ENCODE measurements at places on chromosomes 5 and 9.
A peak's percentile ranks its signal among the peaks of the same experiment; 100 is the strongest.

GRCh38 chr9:98977813-98978212 is 34.1 kb downstream of the COL15A1 start:
- no peak for DNase-seq

GRCh38 chr5:139849942-139850341 is 54.3 kb downstream of the PSD2 start:
- DNase-seq, result no peak

- DNase-seq, result no peak
Observed at GRCh38 chr5:40484495-40484894, 195.2 kb upstream of the PTGER4 start.

GRCh38 chr9:115369322-115369957 is 251.5 kb upstream of the TNC start:
- DNase-seq, result peak; percentile 80

DNA sequence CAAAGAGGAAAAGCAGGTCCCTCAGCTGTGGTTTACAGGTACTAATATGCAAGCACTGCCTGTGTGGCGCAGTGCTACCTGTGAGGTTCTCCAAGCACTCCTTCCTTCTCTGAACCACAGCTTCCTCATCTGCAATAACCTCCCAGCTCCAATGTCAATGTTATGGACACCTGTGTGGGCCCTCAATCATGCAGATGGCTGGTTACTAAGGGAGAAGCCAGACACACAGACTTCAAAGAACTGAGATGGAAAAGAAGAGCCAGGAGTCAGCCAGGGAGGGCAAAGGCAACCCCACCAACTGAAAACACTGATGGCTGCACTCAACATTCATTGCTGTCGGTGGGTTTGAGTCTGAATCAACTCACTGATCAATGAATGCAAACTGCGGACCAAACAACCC is 77.7 kb downstream of the NR6A1 start:
- no peak for DNase-seq

GRCh38 chr5:6961837-6962635 is 248.8 kb downstream of the TENT4A start:
- DNase-seq, result no peak

GRCh38 chr5:140023611-140024191 is 19.4 kb downstream of the NRG2 start:
- no peak for DNase-seq

GRCh38 chr9:110214090-110214489 is 6.1 kb upstream of the C9orf152 start:
- DNase-seq, result peak; percentile 33

DNA sequence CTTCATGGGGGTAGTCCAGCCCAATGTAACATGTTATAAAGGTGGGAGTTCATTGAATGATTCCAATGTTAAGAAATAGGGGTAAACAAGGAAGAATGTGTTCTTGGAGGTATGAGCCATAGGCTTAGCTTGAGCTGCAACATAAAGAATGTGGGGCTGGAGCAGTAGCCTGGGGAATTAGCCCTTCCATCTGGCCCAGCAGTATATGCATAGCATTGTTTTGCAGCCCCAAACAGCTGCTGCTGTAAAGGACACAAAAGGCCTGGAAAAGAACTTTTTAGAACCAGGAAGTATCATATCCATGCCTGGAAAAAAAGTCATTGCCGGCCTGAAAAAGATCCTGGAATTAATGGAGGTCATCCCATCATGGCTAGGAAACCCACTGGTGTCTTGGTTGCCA is 55.8 kb upstream of the SMARCA2 start:
- DNase-seq, result no peak

DNA sequence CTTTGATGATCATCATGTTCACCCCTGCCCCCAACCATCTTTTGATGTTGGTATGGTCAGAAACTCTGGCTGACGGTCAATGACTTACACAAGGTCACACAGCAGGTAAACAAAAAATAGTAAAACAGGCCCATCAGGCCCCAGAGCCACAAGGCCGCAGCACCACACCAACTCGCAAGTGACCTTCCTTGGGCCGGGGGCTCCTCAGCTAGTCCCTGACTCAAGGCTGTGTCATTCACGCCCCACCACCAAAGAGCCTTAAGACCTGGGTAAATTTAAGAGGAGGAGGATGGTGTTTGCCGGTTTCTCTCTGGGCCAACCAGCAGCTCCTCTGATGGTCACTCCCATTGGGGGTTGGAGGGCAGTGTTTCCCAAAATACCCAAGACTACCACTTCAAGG is 55.8 kb downstream of the PSMB7 start:
- DNase-seq, result no peak

DNA sequence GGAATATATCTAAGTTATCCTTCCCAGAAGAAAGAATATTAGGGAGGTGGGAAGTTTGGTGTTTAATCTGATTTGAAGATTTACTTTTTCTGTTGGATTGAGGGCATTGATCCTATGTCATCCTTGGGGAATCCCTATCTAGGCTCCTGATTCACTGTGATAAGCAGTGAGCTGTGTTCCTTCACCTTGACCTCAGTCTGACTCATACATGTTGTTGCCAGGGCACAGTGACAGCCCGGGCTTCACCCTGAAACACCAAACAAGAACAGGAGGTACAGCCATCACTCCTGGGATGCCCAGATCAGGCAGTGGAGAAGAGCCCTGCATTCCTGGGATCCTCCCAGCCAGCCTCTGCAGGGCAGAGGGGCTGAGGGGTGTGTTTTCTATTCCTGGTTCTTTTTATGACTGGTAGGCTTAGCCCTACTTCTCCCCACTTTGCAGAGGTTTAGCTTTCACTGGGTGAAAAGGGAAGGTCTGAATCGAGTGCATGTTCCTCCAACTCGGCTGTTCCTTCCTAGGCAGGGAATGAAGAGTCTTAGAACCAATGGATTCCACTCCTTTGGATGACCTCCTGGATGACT is 3.1 kb upstream of the FAM53C start:
- DNase-seq, result no peak

GRCh38 chr5:179234563-179235135 is 110.6 kb downstream of the ADAMTS2 start:
- DNase-seq, result no peak

GRCh38 chr9:12773562-12773961 is 1.3 kb upstream of the LURAP1L start:
- DNase-seq, result no peak

GRCh38 chr5:74539986-74540385 is 100.5 kb downstream of the ENC1 start:
- DNase-seq, result no peak

GRCh38 chr5:177377851-177378776 is 6.1 kb upstream of the SLC34A1 start:
- no peak for DNase-seq

DNA sequence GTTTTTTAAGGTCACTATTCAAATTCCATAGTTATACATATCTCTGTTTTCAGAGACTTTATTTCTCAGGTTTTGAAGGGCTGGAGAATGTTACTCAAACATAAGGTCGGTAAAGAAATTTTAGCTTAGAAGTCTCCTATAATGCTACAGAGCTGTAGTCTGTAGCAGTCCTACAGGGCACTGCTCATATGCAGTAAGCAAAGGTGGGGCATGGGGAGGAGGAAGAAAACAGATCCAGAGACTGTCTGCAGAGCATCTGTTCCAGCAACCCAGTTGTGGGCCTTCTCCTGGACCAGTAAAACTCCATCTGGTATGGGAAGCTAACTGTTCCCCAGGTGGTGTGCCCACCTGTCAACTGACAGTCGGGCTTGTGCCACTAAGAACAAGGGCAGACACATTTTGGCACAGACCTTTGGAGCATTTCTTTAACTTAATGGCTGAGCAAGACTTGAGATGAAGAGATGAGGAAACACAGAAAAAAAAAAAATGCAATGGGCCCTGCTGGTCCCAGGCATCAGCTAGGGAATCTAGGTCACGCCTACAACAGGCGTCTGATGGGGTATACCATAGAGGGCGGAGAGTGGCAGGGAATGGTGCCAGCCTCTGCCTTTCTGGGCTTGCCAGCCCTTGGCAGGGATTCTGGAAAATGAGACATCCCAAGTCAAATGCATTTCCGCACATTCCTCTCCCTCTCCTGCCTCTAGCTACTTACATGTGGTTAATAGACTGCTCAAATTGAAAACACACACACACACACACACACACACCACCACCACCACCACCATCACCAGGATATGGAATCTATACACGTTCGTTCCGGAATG is 218.9 kb downstream of the ARL15 start:
- peak; percentile 41 for DNase-seq

GRCh38 chr9:133071484-133072150 is 9.8 kb downstream of the CEL start:
- no peak for DNase-seq

DNA sequence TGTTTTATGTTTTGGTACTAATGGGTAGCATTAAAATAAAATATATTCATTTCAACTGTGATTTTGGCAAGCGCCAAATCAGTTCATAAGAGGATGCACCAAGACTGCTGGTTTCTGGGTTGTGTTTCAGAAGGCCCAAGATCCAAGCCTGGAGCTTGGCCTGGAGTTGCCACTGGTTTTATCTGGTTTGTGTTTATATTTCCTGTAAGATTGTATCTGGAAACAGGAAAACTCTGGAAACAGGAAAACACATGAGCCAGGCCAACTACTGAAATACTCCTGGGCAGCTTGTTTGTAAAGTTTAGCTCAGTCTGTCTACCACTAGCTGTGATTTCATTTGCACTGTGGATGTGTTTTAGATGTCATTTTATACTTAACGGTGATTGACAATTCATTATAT is 5.5 kb downstream of the FSTL4 start:
- no peak for DNase-seq

DNA sequence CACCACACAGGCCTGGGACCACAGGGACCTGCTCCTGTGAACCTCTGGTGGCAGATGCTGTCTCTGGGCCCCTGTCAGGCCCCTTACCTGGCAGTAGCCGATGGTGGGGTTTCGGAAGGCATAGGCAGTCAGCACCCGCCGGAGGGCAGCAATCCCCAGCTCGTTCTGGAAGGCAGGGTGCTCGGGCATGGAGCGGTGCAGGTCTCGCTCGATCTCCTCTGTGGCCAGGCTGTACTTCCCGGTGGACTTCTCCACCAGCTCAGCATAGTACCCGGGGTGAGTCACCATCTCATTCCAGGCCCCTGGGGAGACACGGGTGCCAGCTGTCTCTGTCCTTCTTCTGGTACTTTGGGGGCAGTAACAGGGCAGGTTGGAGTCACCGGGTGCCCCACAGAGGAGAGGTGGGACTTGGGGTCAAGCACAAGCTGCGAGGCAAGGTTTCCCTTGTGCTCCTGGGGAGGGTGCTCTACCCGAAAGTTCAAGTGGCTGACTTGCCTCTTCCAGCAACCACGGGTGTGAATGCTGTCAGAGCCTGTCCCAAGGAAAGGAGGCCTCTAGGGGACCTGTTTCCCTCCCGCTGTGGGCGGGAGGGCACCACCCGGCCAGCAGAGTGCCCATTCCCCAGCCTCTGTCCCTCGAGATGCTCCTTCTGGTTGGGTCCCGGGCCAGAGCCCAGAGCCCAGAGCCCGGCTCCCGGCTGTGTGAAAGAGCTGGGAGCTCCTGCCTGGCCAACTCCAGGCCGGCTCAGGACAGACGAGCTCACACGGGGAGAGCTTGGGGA is 19.8 kb upstream of the MRNIP start:
- no peak for DNase-seq

DNA sequence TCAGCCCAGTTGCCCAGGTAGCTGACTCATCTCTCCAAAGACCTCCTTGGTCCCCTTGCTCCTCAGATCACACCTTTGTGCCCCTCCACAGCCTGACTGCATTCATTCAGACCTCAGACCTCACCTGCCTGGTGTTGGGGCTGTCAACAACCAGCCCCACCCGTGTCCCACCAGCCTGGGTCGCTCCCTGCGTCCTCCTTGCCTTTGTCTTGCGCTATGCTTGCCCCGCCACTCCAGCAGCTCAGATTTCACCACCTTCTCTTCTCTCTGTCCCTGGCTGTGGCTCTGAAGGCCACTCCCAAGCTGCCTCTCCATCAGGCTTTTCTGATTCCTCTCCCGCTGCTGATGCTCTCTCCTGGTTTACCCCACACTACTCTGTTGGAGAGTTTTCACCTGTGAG is 103.5 kb downstream of the MVB12B start:
- no peak for DNase-seq

- DNase-seq, result no peak
Observed at GRCh38 chr5:31194468-31194813, 955 bp downstream of the CDH6 start.

GRCh38 chr9:78189001-78189400 is 46.9 kb upstream of the CEP78 start:
- no peak for DNase-seq

DNA sequence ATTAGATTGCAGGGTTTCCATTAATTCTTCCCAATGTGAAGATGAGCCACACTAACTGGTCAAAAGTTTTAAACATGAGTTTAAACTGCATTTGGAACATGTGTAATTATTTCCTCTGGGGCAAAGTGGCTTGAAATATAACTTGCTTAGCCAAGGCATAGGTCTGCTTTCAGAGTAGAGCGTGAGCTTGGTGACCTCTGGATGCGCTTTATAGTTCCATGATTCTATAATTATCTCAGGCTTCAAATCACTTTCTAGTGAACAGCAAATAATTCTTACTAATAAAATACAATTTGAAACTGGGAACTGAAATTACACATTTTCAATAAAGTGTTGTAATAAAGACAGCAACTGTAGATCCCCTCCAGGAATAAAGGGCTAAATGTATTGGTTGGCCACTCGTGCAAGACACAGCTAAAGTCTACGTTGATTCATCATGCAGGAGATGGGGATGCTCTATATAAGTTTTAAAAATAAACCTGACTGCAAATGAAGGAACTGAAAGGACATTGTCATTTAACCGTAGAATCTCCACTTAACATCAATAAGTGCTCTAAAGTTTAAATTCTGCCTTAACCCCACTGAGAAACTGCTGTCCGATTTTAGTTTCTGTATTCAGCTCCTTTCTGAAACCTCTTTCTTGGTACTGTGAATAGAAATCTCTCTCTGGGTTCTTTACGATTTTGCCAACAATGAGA is 460.0 kb downstream of the PSAT1 start:
- no peak for DNase-seq

DNA sequence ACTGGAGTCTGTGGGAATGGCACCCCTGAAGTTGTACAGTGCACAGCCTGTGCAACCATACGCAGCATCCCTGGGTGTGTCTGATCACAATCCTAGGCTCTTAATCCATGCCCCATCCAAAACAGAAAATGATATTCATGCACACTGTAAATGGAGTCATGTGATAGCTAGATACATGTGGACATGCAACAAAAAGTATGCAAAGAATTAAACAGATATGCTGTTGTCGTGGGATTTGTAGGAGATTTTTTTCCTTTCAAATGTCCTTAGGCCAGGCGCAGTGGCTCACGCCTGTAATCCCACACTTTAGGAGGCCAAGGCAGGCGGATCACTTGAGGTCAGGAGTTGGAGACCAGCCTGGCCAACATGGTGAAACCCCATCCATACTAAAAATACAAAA is 36.1 kb downstream of the PRRX2 start:
- no peak for DNase-seq

GRCh38 chr5:151458314-151458713 is 10.9 kb downstream of the SLC36A1 start:
- DNase-seq, result no peak

GRCh38 chr5:175032013-175032412 is 307.6 kb downstream of the MSX2 start:
- DNase-seq, result no peak

- peak; percentile 60 for DNase-seq
Observed at GRCh38 chr5:96195123-96195522, 233.5 kb upstream of the ELL2 start.

- DNase-seq, result no peak
Observed at GRCh38 chr9:75500479-75500878, 390.0 kb upstream of the PCSK5 start.

- DNase-seq, result peak; percentile 4
Observed at GRCh38 chr9:116806075-116806474, 119.0 kb downstream of the TRIM32 start.

GRCh38 chr5:177094224-177095087 is 7.7 kb downstream of the FGFR4 start:
- peak; percentile 30 for DNase-seq

GRCh38 chr5:20351849-20352248 is 363.8 kb upstream of the CDH18 start:
- no peak for DNase-seq
